WTC11 (cell line): ENCODE measurements at places on chromosomes 4 and X. TPM values are rescaled to one million over a fixed set of nuclear protein-coding genes. Genes with fewer than 3 reads are reported as not detected.

YIPF7 gene
- not detected in 3 replicates for total RNA-seq

DNA sequence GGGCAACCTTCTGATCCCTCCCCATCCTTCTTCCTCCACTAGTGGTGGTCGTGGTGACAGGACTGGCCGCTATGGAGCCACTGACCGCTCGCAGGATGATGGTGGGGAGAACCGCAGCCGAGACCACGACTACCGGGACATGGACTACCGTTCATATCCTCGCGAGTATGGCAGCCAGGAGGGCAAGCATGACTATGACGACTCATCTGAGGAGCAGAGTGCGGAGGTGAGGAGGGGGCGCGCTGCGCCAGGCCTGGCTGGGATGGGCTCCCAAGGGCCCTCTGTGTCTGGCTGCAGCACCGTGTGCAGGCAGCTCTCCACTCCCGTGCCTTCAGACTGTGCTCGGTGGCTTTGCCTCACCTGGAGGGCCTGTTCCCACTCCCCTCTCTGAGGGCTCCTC is 24.3 kb downstream of the RBM10 start:
- no peak for DNase-seq
- no peak overlapping the region for H3K4me3 ChIP-seq
- H3K27ac ChIP-seq: no peak overlapping the region; the same call in 1 of the 2 replicates
- no peaks in the 10 kb centered on the region for H3K27me3 ChIP-seq
- H3K36me3 ChIP-seq: peaks cover 13% of the 10 kb centered on the region
- H3K4me1 ChIP-seq: no peaks in the 10 kb centered on the region

DNA sequence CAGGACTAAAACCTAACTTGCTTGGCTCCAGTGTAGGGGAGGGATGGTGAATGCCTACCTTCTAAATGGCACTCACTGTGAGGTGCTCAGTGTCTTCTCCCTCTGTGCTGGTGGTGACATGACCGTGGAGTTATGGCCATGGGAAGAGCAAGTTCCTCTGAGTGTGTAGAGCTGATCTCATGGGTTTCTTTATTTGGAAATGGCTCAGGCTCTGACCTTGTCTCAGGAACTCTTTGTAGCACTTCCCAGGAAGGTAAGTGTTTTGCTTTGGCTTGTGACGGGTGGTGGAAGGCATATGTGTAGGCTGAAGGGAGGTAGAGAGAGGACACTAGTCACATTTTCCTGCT is 6.4 kb downstream of the MSN start:
- no peaks in the 10 kb centered on the region for H3K27me3 ChIP-seq
- no peak overlapping the region for H3K4me3 ChIP-seq
- no peak overlapping the region for H3K27ac ChIP-seq
- DNase-seq: no peak
- peaks cover 35% of the 10 kb centered on the region for H3K4me1 ChIP-seq
- no peaks in the 10 kb centered on the region; the same call in 1 of the 2 replicates for H3K36me3 ChIP-seq

DNA sequence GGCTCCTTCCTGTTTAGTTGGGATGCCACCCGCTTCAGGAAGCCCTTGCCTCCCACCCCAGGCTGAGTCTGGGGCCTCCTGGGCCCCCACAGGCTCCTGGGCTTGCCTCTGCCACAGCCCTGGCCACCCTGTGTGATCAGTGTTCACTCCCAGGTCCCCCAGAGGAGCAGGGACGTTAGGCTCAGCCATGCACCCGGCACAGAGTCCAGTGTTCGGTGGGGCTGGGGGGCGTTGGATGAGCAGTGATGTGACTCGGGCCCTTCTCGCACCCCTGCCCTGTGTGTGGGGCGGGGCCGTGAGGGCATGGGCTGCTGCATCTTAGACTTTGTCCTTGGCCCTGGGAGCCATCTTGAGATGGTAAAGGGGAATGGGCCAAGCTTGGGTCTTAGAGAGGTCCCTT is 29.9 kb upstream of the HTRA3 start:
- no peak overlapping the region for H3K4me3 ChIP-seq
- no peaks in the 10 kb centered on the region for H3K4me1 ChIP-seq

- no peak for DNase-seq
- no peaks in the 10 kb centered on the region for H3K4me1 ChIP-seq
- no peak overlapping the region for H3K27ac ChIP-seq
- H3K27me3 ChIP-seq: no peaks in the 10 kb centered on the region
- no peak overlapping the region for H3K4me3 ChIP-seq
Observed at GRCh38 chrX:131778269-131779218, 234.7 kb downstream of the OR13H1 start.
